ENCODE measurements at places on chromosomes 1 and 21.

DNA sequence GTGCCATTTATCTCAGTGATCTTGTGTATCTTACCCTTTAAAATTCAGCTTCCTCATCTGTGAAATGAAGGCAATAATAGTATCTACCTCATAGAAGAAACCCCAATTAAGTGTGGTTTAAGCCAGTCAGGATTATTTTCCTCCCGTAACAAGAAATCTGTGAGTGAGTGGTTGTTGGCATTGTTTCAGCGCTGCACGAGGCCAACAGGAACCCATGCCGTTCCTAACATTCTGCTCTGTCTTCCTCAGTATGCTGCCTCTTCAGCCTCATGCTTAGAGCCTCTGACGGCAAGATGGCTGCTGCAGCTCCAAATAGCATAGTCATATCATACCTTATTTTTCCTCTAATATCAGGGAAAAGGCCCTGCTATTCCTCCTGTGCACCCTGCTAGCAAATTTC, 289.7 kb downstream of the TM2D1 start:
- H3K4me1 ChIP-seq = no peaks in the 10 kb centered on the region
- no peak overlapping the region for H3K4me3 ChIP-seq
- no peaks in the 10 kb centered on the region for H3K36me3 ChIP-seq
- DNase-seq = no peak

- no peak for DNase-seq
- no peaks in the 10 kb centered on the region for H3K4me1 ChIP-seq
- H3K27ac ChIP-seq = no peak overlapping the region
- H3K27me3 ChIP-seq = no peaks in the 10 kb centered on the region
Observed at GRCh38 chr1:163186862-163187261, 15.9 kb downstream of the RGS5 start.

DNA sequence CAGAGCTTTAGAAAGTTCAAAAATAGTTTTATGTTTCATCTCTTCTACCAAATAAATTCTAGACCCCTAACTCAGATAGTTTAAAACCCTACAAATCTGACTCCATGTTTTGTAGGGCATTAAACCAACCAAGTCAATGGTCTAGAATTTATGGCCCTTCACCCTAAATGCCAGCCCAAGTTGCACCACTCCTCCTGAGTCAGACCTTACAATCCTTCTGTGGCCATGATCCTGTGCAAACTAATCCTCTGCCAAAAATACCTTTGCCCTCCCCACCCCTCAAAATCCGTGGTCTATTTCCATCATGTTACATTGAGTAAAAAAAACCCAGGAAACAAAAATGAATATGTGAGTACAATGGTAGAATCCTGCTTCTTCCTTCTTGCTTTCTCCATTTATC, 179.3 kb downstream of the NR5A2 start:
- no peaks in the 10 kb centered on the region for H3K27me3 ChIP-seq
- no peak for DNase-seq
- H3K27ac ChIP-seq = no peak overlapping the region
- no peak overlapping the region for H3K4me3 ChIP-seq
- no peaks in the 10 kb centered on the region for H3K4me1 ChIP-seq

DNA sequence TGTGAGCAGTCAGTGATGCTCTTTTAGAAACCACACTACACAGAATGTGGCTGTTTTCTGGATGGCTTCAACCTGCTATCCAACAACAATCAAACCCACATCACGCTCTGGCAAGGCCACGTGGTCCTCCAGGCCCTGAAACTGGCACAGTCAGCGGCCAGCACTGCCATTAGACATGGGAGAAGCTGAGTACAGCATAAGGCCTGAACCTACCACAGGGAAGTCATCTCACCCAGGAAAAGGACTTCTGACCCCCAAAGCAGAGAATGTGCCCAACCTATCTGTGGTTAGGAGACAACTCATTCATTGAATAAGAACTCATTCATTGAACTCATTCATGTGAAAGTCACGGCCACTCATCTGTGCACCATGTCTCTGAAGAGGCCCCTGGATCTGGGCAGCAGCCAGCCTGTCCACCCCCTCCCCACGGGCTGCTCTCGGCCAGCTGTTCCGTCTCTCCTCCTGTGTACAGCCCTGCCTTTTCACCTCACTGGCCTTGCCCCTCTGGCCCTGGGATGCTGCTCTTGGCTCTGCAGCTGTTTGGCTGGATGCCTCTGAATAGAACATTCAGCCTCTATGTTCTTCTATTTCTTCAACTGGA, 41.1 kb downstream of the C1orf198 start:
- DNase-seq = no peak
- H3K27me3 ChIP-seq = no peaks in the 10 kb centered on the region
- no peak overlapping the region for H3K27ac ChIP-seq
- H3K4me1 ChIP-seq = no peaks in the 10 kb centered on the region
- no peak overlapping the region for H3K4me3 ChIP-seq
- H3K36me3 ChIP-seq = no peaks in the 10 kb centered on the region

GRCh38 chr1:172993640-172994039, 57.1 kb downstream of the TNFSF18 start:
- no peak overlapping the region for H3K4me3 ChIP-seq
- H3K27ac ChIP-seq = no peak overlapping the region
- H3K36me3 ChIP-seq = no peaks in the 10 kb centered on the region
- H3K27me3 ChIP-seq = no peaks in the 10 kb centered on the region

DNA sequence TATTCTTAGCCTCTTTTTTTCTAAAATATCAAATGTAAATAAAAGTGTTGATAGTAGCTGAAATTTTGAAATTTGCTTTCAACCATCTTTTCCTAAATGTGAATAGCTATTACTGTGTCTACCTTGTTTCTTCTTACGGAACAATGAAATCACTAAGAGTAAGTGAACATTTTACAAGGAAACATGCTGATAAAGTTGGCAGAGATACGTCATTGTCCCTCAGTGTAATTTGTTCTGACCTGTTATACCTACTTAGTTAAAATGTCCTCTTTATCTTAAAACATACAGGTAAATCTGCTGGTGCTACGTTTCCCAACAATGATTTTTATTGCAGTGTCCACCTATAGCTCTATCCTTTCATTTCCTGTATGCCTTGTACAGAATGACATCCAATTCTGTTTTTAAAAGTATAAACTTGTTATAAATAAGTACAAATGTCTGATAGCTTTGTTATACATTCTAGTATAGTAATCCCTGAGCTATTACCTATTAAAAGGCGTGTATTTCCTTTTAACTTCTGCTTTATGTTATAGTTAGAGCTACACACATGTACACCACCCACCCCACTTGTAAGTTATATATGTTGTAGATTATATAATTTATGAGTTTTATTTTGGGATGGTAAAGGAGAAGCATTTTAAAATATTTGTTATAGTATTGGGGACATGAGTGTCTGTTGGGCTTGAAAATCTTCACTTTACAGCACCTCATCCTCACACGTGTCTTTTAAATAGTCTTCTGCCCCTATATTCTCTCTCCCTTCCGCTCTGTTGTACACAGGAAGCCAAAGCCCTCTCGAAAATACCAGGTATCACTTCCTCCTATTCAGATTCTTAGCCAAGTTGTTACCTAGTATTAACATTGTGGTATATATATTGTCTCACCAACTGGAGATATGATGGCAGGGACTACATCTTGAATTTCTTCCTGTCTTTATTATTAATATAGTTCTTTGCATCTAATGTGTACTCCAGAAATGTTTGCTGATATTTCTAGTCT, 25.2 kb downstream of the LAMC1 start:
- H3K27ac ChIP-seq = no peak overlapping the region
- no peaks in the 10 kb centered on the region for H3K27me3 ChIP-seq
- no peaks in the 10 kb centered on the region for H3K36me3 ChIP-seq
- H3K4me1 ChIP-seq = no peaks in the 10 kb centered on the region

DNA sequence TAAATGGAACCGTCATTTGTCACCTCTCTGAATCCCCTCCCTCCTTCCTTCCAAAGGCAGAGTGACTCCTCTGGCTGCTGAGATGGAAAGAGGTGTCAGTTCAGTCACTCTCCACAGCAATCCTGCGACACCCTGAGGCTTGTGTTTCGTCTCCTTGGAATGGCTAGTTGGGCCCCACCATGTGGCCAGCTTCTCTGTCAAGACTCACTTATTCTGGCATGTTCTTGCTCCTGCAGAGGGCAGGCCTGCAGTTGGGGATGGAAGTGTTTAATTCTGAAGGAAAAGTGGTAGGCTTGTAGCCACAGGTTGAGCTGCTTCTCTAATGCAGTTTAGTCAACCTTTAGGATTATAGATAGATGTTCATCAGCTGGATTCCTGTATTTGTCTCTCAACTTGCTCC, 149.6 kb downstream of the LMO4 start:
- no peak overlapping the region for H3K27ac ChIP-seq
- H3K4me3 ChIP-seq = no peak overlapping the region
- H3K36me3 ChIP-seq = no peaks in the 10 kb centered on the region
- DNase-seq = no peak
- no peaks in the 10 kb centered on the region for H3K27me3 ChIP-seq
- H3K4me1 ChIP-seq = no peaks in the 10 kb centered on the region

DNA sequence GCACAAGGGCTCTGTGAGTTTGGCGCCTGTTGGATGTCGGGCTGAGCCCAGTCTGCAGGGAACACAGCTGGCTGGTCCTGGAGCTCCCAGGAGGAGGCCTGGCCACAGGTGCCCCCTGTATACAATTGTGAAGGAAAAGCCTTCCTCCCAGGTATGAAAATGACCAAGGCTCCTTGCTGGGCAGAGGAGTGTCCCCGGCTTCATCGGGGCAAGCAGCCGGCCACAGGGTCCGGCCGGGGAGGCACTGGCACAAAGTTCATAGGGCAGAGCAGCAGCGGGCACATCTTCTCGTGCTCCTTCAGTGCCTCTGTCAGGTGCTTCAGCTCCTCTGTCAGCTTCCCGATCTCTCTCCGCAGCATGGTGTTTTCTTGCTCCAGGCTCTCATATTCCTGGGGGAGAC, 13.0 kb downstream of the BATF3 start:
- no peaks in the 10 kb centered on the region for H3K36me3 ChIP-seq
- H3K27ac ChIP-seq = no peak overlapping the region
- H3K4me1 ChIP-seq = peaks cover 21% of the 10 kb centered on the region
- DNase-seq = no peak
- no peaks in the 10 kb centered on the region for H3K27me3 ChIP-seq

- no peaks in the 10 kb centered on the region for H3K27me3 ChIP-seq
- DNase-seq = no peak
- H3K4me3 ChIP-seq = no peak overlapping the region
- no peaks in the 10 kb centered on the region for H3K36me3 ChIP-seq
- no peaks in the 10 kb centered on the region for H3K4me1 ChIP-seq
Observed at GRCh38 chr1:119882132-119883049, 13.9 kb downstream of the ADAM30 start.

GRCh38 chr1:151992303-151993083, 1.2 kb downstream of the S100A10 start:
- peaks cover 66% of the 10 kb centered on the region for H3K4me1 ChIP-seq
- H3K4me3 ChIP-seq = peak overlapping the region; percentile 55
- DNase-seq = no peak
- peak overlapping the region; percentile 92 for H3K27ac ChIP-seq

DNA sequence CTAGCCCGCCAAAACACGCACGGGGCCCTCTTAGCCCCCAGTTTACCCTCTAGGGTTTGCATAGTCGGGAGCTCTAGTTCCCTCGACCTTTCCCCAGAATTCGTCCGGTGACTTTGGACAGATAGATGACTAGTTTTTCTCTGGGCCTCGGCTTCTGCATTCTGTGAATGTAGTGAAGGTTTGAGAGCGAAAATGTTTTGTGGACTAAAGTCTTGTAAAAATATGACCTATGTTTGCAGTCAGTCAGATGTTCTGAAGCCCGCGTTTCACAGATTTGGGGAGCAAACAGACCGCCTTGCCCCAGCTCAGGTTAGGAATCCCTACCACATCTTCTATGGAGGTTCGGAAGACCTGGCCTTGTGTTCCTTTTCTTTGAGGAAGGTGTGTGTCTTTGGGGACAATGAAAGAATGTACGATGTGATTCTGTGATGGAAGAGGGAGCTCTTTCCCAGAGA, 401 bp downstream of the UQCRH start:
- H3K27me3 ChIP-seq = no peaks in the 10 kb centered on the region
- no peaks in the 10 kb centered on the region for H3K36me3 ChIP-seq
- H3K4me3 ChIP-seq = peak overlapping the region; percentile 73
- H3K4me1 ChIP-seq = peaks cover 54% of the 10 kb centered on the region
- no peak for DNase-seq
- H3K27ac ChIP-seq = peak overlapping the region; percentile 94

DNA sequence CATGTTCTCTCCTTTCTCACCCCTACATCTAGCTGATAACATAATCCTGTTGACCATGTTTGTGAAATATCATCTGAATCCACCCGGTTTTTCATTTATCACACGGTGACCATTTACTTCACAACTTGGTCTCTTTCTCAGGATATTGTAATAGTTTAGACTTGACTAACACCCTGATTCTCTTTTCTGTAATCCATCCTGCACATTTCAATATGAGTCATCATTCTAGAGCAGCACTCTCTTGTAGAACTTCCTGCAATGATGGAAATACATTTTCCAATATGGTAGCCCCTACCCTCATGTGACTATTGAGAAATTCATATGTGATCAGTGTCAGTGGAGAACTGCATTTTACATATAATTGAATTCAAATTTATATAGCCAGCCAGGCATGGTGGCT, 2.3 kb upstream of the JAM2 start:
- peaks cover 16% of the 10 kb centered on the region for H3K27me3 ChIP-seq
- no peak overlapping the region for H3K27ac ChIP-seq
- no peaks in the 10 kb centered on the region for H3K36me3 ChIP-seq
- peaks cover 18% of the 10 kb centered on the region for H3K4me1 ChIP-seq
- H3K4me3 ChIP-seq = no peak overlapping the region

GRCh38 chr1:164774819-164775654, 216.1 kb downstream of the PBX1 start:
- H3K4me1 ChIP-seq = no peaks in the 10 kb centered on the region
- H3K4me3 ChIP-seq = no peak overlapping the region
- no peak for DNase-seq

GRCh38 chr1:158334526-158335212, 3.3 kb upstream of the CD1B start:
- no peak for DNase-seq
- no peaks in the 10 kb centered on the region for H3K27me3 ChIP-seq
- H3K4me1 ChIP-seq = peaks cover 12% of the 10 kb centered on the region
- H3K36me3 ChIP-seq = no peaks in the 10 kb centered on the region
- no peak overlapping the region for H3K27ac ChIP-seq
- no peak overlapping the region for H3K4me3 ChIP-seq

- no peaks in the 10 kb centered on the region for H3K36me3 ChIP-seq
- H3K4me3 ChIP-seq = no peak overlapping the region
- H3K4me1 ChIP-seq = no peaks in the 10 kb centered on the region
- no peaks in the 10 kb centered on the region for H3K27me3 ChIP-seq
- no peak overlapping the region for H3K27ac ChIP-seq
Observed at GRCh38 chr21:15353546-15353945, 288.7 kb upstream of the NRIP1 start.

GRCh38 chr1:51231120-51231519, 5.0 kb upstream of the RNF11 start:
- no peak overlapping the region for H3K4me3 ChIP-seq
- H3K4me1 ChIP-seq = peaks cover 17% of the 10 kb centered on the region
- no peak for DNase-seq
- H3K36me3 ChIP-seq = no peaks in the 10 kb centered on the region
- H3K27ac ChIP-seq = no peak overlapping the region
- no peaks in the 10 kb centered on the region for H3K27me3 ChIP-seq

- H3K27ac ChIP-seq = no peak overlapping the region
- no peaks in the 10 kb centered on the region for H3K36me3 ChIP-seq
Observed at GRCh38 chr1:18419113-18419844, 61.5 kb upstream of the KLHDC7A start.
